ENCODE measurements at places on chromosomes 12 and 14.

GRCh38 chr12:64720884-64721283, 38.3 kb downstream of the GNS start:
- DNase-seq: no peak

- DNase-seq: no peak
Observed at GRCh38 chr12:52126605-52127578, 47.4 kb downstream of the SMIM41 start.

DNA sequence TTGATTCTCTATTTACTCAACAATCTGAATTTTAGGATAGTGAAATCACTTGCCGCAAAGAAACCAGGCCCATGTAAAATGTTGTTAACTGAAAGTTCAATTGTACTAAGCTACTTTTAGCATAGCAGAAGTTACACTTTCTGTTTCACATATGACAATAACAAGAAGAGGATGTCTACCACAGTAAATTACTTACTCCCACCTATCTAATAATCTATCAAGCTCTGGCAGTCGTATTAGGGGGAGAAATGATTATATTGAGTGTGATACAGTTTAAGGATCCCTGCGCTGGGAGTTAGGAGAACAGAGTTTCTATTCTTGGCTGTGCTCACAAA, 66.5 kb upstream of the CAND1 start:
- DNase-seq: no peak

GRCh38 chr12:123057513-123058265, 77.2 kb downstream of the ARL6IP4 start:
- no peak for DNase-seq

DNA sequence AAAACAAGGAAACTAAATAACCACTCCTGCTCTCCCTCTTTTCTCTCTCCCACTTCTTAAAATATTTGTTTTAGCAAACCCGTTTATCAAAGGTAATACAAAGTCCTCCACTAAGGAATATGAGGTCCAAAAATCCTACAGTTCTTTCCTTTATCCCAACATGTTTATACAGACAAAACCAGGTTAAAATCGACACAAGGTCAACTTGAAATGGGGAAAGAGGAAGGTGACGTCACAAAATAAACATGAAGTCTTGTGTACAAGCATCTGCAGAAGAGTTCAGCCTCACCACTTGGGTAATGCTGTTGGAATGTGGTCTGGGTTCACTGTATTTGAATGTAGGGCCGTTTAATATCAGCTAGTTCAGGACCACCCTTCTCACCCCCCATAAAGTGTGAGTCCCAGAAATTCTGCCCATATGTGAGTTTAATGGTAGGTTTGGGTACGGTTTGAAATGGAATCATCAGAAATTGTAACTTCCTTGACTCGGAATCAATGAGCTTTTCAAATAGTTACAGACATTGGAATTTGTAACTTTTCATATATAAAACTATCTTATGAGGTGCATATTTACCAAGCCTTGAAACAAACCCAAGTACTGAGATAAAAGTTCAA, 120.0 kb upstream of the SLC38A2 start:
- DNase-seq: no peak

- no peak for DNase-seq
Observed at GRCh38 chr12:57389033-57389432, 41.8 kb downstream of the R3HDM2 start.

- DNase-seq: no peak
Observed at GRCh38 chr14:32865827-32866376, 72.8 kb upstream of the NPAS3 start.

DNA sequence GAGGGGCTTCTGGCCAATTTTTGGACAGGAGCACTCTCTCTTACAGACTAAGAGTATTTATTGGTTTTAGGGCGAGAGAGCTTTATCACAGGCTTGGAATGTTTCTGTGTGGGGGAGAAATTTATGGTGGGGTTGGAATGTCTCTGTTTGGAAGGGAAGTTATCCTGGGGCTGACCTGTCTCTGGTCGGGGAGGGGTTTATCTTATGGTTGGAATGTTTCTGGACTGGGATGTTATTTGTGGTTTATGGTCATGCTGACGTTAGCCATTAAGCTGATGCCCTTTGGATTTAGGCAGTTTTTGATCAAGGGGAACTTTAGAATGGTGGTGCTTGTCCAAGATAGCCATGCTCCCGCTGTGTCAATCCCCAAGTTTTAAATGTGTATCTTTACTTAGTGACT, 614.8 kb downstream of the DIO2 start:
- no peak for DNase-seq

GRCh38 chr12:75444429-75445136, 36.0 kb upstream of the GLIPR1 start:
- DNase-seq: no peak

DNA sequence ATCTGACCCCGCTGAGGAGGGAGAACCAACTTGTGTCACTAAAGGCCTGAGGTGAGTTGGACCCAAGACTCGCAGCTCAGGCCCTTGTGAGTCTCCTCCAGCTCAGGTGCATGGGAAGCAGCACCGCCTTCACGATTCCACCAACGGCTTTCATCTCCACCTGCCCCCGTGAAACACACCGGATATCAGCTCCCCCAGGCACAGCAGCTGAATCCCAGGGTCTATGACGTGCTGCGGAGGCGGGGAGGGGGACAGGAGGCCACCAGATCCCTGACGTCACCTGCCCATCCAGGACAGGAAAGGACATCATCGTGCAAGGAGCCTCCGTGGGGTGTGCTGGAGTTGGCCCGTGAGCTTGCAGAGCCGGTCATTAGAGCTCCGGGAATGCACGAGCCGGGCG, 18.5 kb upstream of the SFSWAP start:
- no peak for DNase-seq

- DNase-seq: no peak
Observed at GRCh38 chr12:129552996-129553750, 350.7 kb downstream of the TMEM132D start.

DNA sequence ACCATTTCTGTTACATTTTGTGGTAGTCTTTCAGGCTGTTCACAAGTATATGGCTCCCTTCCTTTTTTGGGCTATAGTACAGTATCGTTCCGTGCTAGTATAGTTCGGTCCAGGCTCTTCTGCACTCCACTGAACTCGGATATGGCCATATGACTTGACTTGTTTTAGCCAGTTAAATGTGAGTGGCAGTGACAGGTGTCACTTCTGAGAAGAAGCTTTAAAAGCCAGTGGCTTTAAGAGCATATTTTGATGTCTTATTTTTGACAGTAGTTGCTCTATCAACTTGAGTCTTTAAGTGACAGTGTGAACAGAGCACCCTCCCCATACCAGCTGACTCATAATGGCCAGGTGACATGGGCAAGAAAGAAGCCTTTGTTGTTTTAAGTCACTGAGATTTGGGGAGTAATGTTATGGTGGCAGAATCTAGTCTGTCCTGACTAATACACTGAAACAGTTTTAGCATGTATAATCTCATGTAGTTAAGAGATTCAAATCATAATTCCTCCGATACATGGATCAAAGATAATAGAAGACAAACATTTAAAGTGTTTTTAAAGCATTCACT, 64.6 kb downstream of the ANO4 start:
- no peak for DNase-seq

- peak; percentile 87 for DNase-seq
Observed at GRCh38 chr12:26113853-26114719, 10.8 kb downstream of the BHLHE41 start.

DNA sequence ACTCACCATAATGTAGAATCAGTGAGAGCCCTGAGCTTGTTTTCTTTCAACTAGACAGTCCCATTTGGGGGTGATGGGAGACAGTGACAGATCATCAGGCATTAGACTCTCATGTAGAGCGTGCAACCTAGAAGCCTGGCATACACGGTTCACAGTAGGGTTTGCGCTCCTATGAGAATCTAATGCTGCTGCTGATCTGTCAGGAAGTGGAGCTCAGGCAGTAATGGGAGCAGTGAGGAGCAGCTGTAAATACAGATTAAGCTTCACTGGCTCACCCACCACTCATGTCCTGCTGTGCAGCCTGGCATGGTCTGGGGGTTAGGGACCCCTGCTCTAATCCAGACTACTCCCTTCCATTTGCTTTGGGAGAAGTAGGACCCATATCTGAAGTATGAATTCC, 55.6 kb downstream of the FNTB start:
- no peak for DNase-seq

GRCh38 chr12:114355389-114356088, 50.4 kb downstream of the TBX5 start:
- peak; percentile 5 for DNase-seq

DNA sequence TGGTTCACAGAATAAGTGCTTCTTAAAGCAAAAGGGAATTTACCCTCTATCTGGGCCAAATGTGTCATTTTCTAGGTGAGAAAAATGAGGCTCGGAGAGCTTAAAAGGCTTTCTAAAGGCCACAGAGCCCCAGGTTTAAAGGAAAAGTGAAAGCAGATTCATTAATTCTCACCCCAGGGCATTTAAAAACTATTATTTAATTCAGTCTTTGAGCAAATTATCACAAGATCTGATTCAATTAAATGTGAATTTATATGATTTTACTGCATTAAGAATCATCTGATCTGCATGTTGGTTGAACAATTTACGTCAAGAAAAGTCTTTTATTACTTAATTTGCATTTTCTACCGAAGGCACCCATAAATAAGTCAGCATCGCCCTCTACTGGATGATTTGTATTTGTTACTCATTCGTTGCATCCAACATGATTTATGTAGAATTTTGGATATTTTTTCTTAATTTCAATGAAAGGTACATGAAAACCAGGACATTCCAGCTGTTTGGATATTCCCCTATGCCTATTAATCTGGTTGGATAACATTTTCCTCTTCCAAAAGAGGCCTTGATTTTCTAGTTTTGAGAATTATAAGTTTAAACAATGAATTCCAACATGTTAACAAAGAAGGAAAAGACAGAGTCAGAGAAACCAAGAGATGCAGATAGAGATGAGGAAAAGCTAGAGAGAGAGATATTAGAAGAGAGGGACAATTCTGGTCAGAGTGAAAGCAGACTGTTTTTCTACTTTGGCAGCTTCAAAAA, 19.1 kb upstream of the DHRS7 start:
- DNase-seq: no peak

- no peak for DNase-seq
Observed at GRCh38 chr12:111687255-111687654, 1.4 kb downstream of the ACAD10 start.

DNA sequence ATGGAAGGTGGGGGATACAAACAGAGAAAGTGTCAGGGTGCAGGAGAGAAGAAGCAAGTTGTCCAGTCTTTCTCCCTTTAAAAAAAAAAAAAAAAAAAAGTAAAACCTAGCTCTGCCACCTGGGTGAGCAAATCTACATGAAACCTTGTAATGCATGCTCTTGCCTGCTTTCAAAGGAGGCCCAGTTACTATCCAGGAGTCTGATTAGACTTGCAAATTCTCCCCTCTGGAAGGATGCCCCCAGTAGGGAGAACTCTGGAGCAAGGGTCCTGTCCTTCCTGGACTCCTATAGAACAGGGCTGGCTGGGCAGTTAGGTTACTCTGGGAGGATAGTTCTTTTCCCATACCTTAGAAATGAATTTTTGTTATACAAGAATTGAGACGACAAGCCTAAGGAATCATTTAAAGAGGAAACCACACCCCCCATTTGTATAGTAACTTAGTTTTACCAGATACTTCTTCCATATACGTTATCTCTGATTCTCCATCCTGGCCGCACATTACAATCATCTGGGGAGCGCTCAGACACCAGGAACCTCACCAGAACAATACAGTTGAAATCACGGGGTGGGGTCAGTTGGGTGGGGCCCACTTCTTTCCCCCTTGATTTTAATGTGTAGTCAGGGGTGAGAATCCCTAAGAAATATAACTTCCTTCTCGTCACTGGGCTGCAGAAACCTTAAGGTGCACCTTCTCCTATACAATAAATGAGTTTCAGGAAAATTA, 30.5 kb downstream of the RAB35 start:
- DNase-seq: no peak

- DNase-seq: no peak
Observed at GRCh38 chr14:100823413-100824080, 2.4 kb upstream of the MEG3 start.

DNA sequence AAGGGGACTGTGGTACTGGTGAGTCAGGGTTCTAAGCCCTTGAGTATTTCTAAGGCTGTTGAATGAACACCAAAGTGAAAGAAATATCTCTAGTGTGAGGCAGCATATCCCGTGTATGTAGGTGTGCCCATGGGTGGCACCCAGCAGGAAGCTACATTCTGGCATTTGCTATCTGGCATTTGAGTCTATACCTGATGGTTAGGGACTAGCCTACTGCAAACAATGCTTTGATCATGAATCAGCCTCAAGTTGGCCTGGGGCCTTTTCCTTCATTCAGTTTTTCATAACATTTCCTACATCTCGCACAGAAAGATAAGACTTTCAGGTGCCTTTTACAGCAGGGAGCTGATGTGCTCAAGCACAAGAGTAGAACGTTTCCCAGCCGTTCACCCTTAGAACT, 85.7 kb upstream of the E2F7 start:
- no peak for DNase-seq

DNA sequence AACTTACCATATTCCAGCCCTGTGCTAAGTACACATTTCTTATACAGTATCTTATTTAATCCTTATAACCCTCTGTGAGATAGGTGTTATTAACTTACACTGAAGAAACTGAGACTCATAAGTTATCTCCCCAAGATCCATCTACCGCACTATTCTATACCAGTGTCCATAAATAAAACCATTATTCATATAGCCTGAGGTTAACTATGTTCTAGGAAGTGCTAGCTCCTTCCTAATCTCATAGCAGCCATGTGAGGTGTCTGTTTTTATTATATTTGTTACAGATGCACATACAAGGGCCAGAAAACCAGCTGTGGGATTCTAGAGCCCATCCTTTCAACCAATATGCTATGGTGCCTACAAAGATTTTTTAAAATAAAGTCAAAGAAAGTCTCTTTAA, 100.3 kb upstream of the RAP1B start:
- DNase-seq: no peak

DNA sequence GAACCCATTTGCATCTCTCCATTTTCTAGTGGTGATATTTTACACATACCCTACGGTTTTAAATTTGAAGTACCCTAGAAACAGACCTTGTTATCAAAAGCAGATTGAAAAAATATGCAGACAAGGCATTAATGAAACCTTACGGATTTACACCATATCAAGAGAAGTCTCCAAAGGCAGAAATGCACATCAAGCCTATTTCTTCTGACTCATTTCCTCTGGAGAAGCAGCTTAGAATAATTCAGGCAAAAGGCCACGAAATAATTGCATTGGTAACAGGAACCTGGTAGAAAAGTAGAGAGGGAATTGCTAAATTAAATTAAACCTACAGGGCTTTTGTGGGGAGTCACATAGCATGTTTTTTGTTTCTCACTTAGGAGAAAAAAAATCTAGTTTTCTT, 34.7 kb downstream of the KICS2 start:
- no peak for DNase-seq

- DNase-seq: no peak
Observed at GRCh38 chr14:105328070-105328677, 13.6 kb downstream of the PACS2 start.

DNA sequence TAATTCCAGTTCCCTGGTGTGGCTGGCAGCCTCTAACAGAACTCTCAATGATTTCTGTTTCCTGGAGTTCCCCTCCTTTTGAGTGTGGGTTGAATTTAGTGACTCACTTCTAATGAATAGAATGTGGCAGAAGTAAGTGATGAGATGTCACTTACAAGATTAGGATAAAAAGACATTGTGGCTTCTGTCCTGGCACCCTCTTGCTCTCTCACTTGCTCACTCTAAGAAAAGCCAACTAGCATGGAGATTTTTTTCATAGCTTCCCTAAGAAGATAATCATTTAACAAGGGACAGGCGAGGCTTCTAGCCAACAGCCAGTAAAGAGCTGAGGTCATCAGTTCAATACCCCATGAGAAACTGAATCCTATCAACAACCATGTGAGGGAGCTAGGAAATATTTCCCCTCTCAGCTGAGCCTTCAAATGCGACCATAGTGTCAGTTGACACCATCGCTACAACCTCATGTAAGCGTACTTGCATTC, 156.7 kb downstream of the TMTC3 start:
- peak; percentile 10 for DNase-seq

Measured in stimulated activated CD4-positive, alpha-beta T cell treated with anti-CD3 and anti-CD28 coated beads, Interleukin-15, amount 100 ng/mL, for 24 hours (primary cell).